ENCODE measurements at places on chromosomes 2 and 18.
A peak's percentile ranks its signal among the peaks of the same experiment; 100 is the strongest.

DNA sequence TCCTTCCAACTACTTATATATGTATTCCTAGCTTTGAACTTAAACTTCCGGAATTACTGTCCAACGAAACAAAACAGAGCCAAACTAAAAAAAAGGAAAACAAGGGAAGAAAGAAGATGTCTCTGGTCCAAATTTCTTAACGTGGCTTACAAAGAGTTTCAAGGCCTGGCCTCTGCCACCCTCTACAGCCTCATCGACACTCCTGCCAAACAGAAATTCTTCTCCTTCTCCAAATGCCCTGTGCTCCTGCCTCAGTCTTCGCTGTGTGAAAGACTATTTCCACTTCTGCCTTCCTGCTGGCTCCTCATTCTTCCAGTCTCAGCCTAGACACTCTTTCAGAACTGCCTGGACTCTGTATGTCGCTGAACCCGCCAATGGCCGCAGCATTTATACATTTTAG lies 249.2 kb downstream of the TXNL1 start:
- no peak for DNase-seq

DNA sequence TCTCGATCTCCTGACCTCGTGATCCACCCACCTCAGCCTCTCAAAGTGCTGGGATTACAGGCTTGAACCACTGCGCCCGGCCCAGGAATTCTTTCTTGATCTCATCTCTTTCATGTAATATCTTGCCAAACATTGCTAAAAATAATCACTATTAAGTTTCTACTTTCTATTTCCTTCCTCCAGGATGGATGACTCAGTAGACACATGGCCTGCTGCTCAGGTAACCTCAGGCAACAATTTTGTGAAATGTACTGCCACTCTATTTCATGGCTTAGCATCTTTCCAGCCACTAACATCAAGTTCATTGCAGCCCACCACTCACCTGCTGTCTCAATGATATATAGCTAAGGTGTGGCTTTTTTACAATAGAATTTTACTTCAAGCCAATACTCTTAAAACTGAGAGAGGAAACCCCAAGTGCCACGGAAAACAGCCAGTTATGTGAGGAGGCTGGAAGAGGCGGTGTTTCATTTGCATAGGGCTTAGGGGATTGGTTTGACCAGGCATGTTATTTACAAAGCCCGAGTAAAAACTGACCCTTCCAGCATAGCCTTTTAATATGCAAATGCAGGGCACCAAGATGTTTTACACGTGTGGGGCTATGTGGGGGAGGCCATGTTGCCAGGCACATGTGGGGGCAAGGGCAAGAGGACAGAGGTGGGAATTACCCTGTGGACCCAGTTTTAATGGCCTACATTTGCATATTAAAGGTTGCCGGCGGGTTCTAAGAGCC lies 11.3 kb upstream of the SUMO1 start:
- DNase-seq: no peak

DNA sequence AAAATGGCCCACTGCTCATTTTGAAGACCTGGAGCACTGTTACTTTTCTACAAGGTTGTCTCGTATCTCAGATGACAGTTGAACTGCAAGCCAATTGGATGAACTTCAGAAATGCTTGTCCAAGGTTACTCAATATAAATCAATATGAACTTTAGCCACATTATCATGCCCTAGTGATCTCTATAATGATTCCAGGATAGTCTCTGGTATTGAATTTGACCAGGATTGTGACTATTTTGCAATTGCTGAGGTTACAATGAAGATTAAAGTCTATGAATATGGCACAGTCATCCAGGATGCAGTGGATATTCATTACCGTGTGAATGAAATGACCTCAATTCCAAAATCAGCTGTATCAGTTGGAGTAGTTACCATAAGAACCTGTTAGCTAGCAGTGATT lies 196.0 kb upstream of the RAB12 start:
- no peak for DNase-seq

- DNase-seq: no peak
These were observed 30.1 kb upstream of the ATL2 start for GRCh38 chr2:38407111-38407682.

DNA sequence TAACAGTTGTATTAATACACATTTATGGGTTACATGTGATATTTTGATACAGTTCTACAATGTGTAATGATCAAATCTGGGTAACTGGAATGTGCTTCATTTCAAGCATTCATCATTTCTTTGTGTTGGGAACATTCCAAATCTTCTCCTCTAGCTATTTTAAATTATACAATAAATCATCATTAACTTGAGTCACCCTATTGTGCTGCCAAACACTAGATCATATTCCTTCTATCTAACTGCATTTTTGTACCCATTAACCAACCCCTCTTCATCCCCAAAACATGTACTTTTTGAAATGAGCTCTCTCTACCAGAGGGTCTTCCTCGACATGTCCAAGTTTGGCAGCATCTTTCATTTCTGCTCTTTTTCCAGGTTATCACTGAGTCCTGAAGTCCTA lies 81.1 kb upstream of the TTC39C start:
- DNase-seq: no peak

GRCh38 chr18:62844850-62845643 lies 129.7 kb downstream of the PHLPP1 start:
- peak; percentile 31 for DNase-seq

DNA sequence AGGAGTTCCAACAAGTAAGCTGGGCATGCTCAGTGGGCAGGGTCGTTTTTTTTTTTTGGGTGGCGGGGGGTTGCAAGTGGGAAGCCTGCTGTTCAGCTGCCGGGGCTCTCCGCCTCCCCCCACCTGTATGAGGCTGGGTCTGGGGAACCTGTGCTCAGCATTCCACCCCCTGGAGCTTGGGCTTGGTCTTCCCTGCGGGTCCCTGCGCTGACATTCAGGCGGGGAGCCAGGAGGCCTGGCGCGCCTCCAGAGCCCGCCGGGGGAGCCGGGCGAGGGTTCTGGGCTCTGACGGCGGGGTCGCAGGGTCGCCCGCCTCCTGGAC lies 822 bp upstream of the GPD2 start:
- DNase-seq: no peak

- DNase-seq: no peak
These were observed 114.8 kb upstream of the CDC42EP3 start for GRCh38 chr2:37786191-37786698.

GRCh38 chr2:188975497-188976102 lies 1.4 kb downstream of the COL3A1 start:
- no peak for DNase-seq

DNA sequence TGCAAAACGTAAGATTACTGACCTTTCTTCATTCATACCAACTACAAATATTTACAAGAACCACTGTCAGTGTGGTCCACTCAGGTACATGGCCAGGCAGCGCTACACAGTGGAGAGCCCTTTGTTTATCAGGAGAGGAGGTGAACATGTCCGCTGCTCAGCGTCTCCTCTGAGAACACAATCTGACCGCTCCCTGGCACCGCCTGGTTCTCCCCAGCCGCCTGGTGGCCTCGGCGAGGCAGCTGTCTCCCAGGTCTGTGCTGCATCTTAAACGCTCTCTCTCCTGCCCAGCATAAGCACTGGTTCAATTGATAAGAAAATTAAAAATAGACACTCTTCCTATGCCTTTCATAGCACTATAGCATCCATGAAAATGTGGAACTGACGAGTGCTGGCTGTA lies 146.8 kb upstream of the PXDN start:
- DNase-seq: no peak

DNA sequence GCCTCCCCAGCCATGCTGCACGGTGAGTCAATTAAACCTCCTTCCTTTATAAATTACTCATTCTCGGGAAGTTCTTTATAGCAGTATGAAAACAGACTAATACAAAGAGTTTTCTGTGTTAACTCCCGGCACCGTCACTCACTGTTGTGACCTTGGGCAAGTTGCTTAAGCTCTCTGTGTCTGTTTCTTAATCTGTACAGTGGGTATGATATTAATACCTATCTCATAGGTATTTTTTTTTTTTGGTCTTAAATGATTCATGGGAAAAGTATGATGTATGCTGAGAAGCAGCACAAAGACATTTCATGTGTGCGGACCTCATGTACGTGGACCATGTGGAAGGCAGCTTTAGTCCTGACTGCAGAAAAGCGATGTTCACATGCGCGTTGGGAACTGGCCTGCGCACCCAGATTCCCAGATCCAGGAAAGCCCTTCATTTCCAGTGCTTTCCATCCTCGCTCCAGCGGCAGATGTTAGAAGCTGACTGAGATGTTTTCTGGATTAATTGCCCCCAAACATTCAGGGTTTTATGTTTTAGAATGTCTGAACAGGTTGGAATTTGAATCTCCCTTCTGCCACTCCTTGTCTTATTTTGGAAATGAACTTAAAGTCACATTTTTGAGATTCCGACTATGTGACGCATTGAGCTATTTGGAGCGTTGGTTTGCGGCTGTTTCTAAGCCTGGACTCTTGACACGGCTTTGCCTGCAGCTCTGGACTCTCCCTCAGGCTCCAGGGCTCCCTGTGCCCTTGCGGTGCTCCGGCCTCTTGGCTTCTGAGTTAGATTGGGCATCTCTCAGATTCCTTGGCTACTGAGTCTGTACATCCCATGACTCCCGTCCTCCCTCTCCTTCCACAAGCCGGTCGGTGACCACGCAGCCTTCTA lies 61.4 kb downstream of the SLC4A3 start:
- no peak for DNase-seq

- DNase-seq: no peak
These were observed 187.4 kb downstream of the ALK start for GRCh38 chr2:29733965-29734364.

- DNase-seq: peak; percentile 3
These were observed 436.5 kb downstream of the RND3 start for GRCh38 chr2:150051004-150051403.

DNA sequence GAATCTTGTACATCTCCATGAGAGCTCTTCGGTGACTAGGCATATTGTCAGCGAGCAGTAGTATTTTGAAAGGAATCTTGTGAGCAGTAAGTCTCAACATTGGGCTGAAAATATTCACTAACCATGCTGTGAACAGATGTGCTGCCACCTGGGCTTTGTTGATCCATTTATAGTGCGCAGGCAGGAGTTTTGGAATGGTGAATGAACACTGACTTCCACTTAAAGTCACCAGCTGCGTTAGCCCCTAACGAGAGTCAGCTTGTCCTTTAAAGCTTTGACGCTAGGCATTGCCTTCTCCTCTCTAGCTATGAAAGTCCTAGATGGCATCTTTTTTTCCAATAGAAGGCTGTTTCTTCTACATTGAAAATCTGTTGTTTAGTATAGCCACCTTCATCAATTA lies 4.1 kb downstream of the ASB1 start:
- no peak for DNase-seq

All from suppressor macrophage treated with lipopolysaccharide for 4 hours (primary cell).